ENCODE measurements at places on chromosomes 16 and 17.

DNA sequence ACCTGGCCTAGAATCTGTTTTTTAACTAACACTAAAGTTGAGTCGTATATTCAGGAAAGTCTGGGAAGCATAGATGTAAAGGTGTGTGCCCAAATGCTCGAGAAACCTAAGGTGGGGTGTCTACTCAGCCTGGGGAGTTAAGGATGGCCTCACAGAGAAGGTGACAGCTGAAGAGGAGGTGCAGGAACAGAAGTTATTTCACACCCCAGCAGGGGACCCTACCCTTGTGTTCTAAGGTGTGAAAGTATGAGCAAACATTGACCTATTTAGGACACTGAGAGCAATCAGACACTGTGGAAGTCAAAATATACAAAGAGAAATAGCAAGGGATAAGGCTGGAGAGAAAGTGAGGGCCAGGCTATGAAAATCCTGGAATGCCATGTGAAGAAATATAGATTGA lies 49.0 kb upstream of the DHX40 start:
- no peak for DNase-seq

- DNase-seq: no peak
These were observed 12.5 kb downstream of the TMIGD1 start for GRCh38 chr17:30321314-30321713.

DNA sequence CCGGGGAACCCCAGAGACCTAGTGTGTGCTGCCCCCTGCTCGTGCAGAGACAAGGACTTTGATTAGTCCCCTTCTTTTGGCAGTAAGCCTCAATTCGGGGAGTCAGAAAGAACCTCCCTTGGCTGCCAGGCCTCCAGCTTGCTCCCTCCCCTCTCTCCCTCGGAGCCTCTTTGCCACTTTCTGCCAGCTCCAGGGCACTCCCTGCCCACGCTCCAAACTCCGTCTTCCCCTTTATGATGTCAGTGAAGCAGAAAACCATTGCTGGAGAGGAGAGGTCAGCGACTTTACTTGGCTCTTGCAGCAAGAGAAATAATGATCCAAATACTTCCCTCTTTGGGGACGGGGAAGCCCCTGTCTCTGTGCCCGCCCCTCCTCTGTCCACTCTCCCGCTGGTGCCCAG lies 28.1 kb downstream of the TTYH2 start:
- DNase-seq: no peak

DNA sequence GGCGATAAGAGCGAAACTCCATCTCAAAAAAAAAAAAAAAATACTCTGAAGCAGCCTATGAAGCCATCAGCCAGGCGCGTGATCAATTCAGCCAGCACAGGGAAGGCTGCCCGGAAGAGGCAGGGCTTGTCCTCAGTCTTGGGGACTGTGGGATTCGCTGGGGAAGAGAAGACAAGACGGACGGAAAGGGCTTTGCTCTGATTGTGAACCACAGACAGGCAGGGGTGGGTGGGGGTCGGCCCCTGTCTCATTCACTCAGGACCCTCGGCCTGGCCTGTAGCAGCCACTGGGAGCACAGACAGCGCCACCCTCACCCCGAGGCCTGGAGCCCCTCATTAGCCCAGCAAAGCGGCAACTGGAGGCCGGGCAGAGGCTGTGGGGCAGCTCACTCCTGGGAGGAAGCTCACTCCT lies 37.2 kb downstream of the ABR start:
- DNase-seq: no peak

DNA sequence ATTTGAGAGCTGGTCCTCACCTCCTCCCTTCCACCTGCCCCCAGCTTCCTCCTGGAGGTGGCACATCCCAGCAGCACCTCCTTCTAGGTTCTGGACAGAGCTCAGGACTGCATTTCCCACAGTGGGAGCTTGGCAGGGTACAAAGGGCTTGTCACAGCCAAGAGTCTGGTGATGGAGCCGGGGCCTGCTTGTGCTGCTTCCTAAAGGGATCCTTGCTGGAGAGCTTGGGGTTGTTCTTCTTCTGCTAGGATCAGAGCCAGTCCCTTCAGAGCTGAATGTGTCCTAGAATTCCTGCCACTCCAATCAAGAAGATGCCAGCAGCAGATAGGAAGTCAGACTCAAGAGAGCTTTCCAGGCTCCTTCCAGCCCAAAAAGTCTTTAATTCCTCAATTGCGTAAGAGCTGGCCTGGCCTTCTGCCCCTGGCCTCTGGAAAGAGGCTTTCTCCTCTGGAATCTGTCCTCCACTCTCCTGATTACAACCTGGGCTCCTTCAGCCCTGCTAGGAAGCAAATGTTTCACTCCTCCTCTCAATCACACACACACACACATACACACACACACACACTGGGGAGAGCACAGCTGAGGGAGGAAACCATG lies 4.4 kb downstream of the CD300E start:
- no peak for DNase-seq

- no peak for DNase-seq
These were observed 28.0 kb downstream of the NXPH3 start for GRCh38 chr17:49603720-49604119.

DNA sequence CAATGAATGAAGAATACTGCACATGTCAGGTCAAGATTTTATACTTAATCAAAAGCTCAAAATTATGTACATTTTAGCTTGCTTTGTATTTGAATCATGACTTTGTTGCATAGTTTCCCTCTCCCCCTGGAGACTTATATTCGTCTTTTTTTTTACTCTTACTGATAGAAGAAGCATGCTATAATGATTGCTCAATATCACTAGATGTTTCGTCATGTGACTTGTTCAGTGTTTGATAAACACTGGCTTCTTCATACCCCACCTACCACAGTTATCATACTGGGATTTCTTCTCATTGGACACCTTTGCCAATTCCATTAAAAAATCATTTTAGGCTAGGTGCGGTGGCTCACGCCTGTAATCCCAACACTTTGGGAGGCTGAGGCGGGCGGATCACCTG lies 148.7 kb downstream of the FTO start:
- no peak for DNase-seq
